ENCODE measurements at places on chromosomes 2 and 18.

- no peak for DNase-seq
Observed at GRCh38 chr2:14256890-14257289, 375.6 kb upstream of the LRATD1 start.

DNA sequence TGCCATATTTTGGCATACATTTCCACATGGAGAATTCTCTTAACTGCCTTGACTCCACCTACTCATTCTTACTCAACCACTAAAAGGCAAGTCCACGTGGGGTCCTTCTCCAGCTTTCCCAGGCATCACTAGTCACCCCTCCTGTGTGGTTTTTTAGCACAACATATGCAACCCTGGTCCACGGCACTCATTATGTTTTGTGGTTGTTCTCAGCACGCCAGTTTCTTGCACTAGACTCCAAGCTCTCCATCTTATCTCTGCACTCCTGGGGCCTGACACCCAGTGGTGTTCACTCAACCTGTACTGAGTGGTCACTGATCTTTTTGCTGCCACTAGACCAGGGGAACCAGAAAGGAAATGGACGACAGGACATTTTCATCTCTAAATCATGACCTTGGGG is 18.0 kb downstream of the MARCHF4 start:
- no peak for DNase-seq

DNA sequence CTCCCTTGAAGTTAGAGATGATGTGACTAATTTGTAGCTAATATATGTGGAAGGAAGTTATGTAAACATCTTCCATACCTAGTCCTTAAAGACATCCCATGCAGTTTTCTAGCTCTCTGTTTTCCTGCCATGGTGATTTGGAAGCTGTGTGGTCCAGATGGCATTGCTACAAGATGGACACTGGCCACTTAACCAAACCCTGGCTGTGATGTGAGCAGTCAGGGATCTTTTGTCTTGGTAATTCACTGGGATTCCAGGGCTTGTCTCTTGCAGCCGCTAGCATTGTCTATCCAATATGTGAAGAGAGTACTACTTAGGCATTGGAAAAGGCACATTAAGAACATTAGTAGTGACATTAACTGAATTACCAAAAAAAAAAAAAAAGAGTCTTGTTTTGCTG is 139.9 kb upstream of the DOCK10 start:
- no peak for DNase-seq

- no peak for DNase-seq
Observed at GRCh38 chr2:45005261-45006002, 3.8 kb downstream of the SIX2 start.

DNA sequence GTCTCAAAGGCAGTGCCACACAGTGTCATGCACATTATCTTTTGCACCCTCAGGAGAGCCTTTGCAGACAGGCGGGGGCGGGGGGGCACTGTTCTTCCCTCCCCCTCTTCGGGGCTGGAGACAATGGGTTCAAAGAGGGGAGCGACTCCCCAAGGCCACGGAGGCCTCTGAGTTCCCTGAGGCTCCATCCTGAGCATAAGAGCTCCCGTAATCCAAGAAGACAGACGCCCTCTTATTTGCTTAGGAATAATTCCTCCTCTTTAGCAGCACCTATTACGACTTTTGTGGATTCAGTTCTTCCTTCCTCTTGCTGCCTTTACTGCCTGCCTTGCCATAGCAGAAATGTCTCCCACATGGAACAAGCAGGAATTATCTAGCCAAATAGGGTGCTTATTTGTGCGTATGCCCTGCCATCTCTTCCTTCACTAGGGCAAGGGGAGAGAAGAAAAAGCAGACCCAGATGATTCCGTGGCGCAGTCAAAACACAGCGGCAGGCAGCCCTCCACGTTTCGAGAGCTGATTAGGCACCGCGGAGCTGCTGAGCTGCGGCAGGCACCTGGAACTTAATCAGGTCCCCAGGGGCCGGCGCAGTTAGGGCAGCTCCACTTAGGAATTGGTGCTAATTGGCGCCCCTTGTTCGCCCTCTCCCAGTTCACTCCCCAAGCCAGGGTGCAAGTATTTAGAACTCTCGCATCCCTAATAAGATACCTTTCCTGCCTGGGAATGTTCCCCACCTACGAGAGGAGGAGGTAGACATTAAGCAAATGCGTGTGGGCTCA is 233.4 kb upstream of the MYT1L start:
- no peak for DNase-seq

- no peak for DNase-seq
Observed at GRCh38 chr2:25655316-25655715, 18.1 kb downstream of the DTNB start.

DNA sequence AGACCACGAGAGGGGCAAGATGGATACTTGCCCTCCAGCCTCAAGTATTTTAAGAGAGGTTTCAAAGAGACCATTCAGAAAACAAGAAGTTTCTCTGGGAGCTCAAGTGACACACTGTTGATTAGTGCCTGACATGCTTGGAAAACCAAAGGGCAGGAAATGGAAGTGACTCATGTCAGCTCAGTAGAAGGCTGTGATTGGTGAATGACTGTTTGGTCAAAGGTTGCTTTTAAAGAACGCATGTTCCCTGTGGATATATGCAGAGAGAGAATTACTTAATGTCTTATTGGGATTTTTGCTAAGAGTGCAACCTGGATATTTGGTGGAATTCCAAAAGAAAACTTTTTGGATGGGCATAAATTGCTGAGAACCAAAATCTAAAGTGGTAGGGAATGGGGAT is 549.9 kb downstream of the XIRP2 start:
- DNase-seq = no peak

DNA sequence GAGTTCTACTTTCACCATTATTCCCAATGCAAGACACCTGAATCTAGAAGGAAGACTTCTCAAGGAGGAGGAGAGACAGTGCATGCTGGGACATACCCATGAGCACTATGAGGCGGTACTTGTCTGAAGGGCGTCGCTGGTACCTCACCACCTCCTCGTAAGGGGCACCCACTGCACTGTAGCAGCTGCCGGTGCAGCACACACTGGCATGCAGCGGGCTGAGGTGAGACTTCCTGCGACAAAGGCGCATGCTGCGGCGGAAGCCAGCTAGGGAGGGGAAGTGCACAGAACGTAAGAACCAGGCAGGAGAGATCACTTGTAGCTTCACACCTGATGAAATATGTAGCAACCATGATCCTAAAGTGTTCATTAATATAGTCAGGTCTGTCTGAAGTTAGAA is 12.8 kb upstream of the TMEM237 start:
- no peak for DNase-seq

DNA sequence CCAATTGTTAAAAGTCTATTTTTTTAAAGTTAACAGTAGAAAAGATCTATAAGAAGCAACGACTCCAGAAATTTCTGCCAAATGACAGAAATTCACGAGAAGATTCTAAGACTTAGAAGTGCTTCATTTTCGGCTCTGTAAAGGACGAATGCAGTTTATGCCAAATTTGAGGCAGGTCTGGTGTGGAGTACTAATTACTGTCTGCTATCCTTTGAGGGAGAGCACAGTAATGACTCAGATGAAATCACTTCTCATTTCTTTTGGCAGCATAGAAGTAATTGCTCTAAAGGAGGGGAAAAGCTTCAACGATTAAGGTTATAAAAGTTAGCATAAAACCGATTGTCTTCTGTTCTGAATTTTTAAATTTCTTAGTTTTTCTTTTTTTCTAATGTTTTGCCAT is 11.4 kb downstream of the G6PC2 start:
- DNase-seq = no peak

DNA sequence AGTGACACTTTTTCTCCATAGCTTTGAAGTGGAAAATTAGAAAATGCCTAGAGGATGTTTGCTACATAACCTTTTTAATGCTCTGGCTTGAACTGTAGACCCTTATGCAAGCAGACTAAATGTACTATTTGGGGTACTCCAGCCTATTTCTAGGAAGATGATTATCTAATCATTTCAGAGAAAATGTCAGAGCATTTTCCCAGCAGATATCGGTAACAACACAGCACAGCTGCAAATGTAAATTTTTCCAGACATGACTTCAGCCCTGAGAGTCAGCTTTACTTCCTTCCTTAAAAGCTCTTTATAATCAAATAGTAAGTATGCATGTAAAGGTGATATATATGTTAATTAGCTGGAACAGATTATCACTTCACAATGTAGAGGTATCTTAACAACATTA is 1647.1 kb downstream of the SUCLG1 start:
- no peak for DNase-seq

- DNase-seq = no peak
Observed at GRCh38 chr2:216029416-216030129, 16.2 kb upstream of the MREG start.

DNA sequence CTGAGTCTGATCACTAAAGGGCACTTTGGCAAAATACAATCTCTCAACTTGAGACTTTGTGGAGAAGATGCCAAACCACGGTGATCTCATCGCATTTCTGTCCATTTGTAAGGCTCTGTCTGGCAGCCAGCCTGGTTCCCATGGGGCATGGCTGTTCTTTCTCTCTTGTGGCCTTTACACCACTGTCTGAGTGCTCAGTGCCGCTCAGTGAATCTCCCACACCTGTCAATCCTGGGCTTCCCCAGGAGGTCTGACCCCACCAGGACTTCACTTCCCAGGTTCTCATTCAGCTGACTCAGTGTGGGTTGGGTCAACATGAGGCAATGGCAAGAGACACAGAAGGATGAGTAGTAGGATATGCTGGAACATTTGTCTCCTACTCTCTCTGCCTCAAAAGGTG is 96.8 kb upstream of the TRIB2 start:
- no peak for DNase-seq

DNA sequence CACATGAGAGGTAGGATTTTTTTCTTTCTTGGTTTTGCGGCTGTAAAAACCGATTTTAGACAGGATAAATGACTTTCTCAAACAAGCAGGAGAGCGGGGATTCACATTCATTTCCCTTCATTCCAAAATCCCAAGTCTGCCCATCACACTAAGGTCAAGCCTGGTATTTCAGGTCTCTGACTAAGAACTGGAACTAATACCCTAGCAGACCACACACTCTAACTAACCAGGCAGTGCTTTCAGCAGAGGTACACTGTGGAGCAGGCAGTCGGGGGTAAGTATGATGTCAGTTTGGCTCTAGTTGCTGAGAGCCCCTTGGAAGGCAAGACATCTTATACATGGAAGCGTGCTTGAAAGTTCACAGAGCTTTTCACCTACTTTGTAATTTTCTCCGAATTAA is 128.1 kb upstream of the LHCGR start:
- DNase-seq = no peak

- DNase-seq = no peak
Observed at GRCh38 chr2:127563458-127564428, 28.3 kb downstream of the MYO7B start.

GRCh38 chr2:181781078-181781786 is 100.9 kb upstream of the NEUROD1 start:
- DNase-seq = no peak

GRCh38 chr2:23238011-23238657 is 146.8 kb upstream of the KLHL29 start:
- DNase-seq = no peak

DNA sequence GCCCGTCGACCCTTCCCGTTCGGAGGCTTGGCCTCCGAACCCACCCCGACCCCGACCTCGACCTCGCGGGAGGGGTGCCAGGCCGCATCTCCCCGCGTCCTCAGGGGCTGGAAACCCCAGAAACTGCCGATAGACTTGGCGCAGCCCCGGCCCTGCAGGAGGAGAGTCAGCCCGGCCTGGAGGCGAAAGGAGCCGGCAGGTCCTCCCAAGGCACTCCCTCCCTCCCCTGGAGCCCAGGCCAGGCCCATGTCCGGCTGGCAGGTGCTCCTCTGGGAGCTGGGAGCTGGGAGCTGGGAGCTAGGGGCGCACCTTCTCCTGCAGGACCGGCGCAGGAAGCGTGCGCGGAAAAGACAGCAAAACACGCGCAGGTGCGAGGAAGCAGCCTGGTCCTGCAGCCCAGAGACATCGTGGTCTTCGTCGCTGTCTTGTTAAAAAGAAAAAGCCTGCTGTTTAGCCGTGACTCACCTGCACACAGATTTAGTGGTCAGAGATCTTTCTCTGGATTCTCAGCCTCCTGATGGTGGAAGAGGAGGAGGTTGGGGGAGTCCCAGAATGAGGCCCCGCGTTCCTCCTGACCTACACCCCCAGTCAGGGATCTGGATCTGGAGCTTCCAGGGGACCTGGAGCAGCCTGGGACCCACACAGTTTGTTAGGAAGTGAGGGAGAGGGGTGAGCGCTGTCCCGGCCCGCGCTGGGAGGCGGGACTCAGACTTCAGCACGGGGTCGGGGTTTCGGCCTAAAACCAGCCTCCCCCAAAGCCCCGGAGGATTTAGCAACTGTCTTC is 660 bp upstream of the MBP start:
- peak; percentile 28 for DNase-seq

DNA sequence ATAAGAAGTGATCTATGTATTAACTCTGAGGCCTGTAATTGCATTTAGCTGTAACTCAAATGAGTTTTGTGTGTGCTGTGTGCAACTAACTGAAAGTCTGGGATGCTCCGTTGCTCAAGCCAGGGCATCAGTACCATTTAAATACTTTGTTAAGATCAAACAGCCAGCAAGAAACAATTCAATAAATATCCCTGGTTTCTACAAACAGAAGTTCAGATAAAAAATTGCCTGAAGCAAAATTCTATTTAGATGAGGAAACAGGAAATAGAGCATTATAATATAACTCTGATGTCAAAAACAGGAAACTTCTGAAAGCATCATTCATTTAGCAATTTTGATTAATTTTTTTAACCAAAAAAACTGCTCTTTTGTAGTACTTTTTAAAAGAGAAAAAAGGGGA is 18.9 kb upstream of the SLC38A11 start:
- no peak for DNase-seq

- no peak for DNase-seq
Observed at GRCh38 chr2:174836995-174837390, 72.7 kb upstream of the CHRNA1 start.

DNA sequence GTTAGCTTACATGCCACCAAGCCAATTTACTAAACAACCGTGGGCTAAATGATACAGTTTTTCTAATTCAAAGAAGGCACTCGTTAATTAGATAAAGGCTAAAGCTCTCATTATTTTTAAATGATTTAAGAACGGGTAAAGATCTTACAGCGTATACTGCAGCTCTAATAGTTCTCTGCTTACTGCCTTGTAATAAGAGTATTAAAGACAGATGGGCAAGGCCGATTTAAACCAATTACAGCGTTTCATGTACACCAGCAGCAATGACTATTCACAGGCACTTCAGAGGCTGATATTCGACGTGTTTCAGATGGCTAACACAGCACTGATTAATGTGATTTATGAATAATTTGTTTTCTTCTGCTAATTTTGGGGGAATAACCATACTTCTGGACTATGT is 259.3 kb downstream of the ZNF407 start:
- DNase-seq = no peak
